Naive thymus-derived CD8-positive, alpha-beta T cell (primary cell): ENCODE measurements at places on chromosomes 13 and 19.

- DNase-seq: no peak
Measured at GRCh38 chr13:52112591-52112990, 16.3 kb downstream of the NEK5 start.

- no peak for DNase-seq
Measured at GRCh38 chr19:47495478-47496372, 11.7 kb upstream of the KPTN start.

- no peak for DNase-seq
Measured at GRCh38 chr19:22807061-22807835, 23.3 kb upstream of the ZNF99 start.

- DNase-seq: no peak
Measured at GRCh38 chr13:68745502-68745901, 1362.1 kb upstream of the ATXN8OS start.

DNA sequence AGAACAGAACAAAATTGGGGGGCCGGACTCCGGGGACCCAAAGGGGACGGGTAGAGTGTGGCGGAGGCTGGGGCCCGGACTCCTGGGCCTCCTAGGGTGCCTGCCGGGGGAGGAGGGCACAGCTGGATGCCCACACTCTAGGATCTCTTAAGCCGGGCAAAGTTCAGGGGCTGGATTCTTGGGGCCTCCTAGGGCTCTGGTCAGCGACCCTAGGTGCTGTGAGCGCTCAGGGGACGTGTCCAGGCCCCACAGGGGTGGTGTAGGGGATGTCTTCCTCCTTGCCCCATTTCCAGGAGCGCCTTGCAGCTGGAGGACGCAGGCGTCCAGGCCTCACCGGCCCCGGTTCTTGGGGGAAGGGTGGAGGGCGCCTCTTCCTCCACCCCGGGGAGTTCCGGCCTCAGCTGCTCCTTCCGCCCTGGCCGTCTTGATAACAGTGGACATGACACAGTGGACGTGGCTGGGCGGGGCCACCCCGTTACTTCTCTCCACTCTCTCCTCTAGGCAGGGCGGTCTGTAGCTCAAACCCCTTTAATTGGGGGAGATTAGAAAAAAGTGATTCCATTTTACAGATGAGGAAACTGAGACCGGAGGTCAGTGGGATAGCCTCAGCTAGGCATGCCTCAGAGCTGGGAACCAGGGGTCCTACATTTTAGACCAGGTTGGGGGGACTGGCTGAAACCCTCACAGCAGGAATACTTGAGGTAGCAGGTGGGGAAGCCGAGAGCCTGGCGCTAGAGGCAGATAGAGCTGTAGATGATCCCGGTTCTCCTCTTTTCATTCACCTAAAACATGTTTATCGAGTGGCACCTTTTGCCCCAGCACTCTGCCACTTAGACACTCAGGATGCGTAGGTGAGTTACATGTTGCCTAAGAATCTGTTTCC lies 705 bp downstream of the STXBP2 start:
- no peak for DNase-seq

- no peak for DNase-seq
Measured at GRCh38 chr13:108249150-108249549, 20.4 kb upstream of the TNFSF13B start.

DNA sequence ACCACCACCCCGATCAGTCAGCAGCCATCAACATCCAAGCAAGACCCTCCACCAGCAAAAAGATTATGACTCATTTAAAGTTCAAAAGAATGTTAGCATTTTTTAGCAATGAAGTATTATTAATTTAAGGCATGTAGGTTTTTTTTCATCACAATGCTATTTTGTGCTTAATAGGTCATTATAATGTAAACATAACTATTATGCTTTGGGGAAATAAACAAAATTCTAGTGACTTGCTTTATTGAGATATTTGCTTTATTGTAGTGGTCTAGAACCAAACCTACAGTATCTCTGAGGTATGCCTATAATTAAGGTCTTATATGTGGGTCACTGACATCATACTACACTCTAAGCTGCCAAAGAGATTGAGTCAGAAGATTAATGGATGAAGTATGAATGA lies 20.0 kb downstream of the KLF12 start:
- no peak for DNase-seq

GRCh38 chr19:2221250-2221831 lies 14.8 kb downstream of the PLEKHJ1 start:
- no peak for DNase-seq

DNA sequence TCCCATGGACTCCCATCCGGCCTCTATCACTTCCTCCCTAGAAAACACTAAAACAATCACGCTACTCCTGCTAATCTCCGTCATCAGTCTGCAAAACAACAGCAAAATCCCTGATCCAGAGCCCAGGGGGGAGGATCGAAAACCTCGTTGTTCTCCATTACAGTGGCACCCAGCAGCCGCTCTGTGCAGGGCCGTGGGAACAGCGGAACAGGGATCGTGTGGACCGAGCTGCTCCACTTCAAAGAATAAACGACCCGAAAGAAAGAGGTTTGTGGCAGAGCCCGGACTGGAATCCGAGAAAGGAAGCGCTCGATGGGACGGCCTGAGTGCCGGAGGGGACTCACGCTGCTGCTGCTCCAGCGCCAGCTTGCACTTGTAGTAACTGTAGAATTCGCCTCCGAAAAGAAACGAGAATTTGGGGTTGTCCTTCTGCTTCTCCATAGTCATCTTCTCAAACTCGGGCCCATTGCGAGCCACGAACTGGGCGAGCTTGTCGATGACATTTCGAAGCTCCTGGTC lies 652 bp downstream of the CHERP start:
- no peak for DNase-seq

DNA sequence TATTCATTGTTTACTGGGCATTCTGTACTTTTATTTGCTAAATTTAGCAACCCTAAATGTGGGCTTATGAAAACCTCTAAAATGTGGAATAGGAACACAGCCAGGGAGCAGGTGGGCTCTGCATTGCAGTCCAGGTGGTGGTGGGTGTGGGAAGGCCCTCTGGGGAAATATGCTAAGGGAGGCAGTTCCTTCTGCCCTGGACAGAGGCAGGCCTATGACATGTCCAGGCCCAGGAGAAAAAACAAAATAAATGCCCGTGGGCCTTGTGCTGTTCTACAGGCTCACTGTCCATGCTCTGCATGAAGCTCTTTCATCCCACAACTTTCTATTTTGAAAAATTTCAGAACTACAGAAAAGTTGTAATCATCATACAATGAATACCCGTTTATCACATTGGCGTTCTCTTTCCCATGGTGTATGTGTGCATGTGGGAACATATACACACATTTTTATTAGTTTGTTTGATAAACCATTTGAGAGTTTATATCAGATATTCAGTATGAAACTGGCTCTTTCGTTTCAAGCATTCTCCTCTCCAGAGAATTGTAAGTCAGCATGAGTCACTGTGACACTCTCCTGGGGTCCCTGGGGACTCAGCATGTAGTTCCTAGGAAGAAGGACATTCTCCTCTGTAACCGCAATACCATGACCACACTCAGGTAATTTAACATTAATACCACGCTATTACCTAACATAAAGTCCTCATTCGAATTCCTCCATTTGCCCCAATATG lies 505.3 kb downstream of the COG6 start:
- no peak for DNase-seq

- DNase-seq: no peak
Measured at GRCh38 chr19:33629826-33630375, 8.1 kb downstream of the CHST8 start.

DNA sequence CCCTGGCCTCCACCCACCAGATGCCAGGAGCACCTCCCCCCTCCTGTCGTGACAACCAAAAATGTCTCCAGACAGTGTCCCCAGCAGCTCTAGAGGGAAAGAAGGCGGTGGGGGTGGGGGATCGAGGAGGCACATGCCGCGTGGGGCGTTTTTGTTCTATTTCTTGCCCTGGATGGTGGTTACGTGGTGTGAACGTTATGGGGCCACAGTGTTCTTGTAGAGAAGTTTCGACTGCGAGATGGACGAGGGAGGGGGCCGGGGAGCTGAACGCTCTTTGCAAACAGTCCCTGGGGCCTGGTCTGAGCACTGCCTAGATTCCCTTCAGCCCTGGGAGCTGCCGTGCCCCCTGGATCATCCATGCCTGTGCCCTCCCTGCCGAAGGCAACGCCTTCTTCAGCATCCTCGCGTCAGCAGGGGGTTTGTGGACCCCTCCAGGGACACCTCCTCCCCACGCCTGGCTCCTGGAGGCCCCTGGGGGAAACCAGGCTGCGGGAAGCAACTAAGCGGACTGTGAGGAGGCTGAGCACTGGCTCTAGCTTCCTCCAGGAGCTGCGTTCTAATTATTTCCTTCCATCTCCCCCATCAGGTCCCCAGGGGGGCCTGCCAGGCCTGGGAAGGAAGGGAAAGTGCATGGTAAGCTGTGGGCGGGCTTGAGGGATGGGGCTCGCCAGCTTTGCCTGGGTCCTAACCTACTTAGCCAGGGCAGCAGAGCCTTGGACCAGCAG lies 131.5 kb downstream of the IER2 start:
- DNase-seq: no peak

DNA sequence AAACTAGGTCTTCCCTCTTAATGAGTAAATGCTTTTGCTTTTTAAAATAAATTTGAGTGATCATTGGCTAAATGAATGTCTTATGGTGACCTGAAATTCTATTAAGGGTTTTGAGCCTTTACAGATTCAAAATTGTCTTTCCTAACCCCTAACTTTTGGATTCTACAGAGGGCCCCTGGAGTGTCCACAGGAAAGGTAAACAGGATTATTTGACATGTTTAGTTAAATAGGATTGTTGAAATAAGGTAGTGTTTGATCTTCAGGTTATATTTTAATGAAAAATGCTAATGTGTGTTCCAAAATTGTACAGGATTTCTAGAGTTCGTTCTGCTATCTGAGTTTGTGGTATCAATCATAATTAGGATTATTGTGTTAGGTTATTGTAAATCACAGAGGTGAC lies 55.9 kb upstream of the GJB6 start:
- DNase-seq: no peak

DNA sequence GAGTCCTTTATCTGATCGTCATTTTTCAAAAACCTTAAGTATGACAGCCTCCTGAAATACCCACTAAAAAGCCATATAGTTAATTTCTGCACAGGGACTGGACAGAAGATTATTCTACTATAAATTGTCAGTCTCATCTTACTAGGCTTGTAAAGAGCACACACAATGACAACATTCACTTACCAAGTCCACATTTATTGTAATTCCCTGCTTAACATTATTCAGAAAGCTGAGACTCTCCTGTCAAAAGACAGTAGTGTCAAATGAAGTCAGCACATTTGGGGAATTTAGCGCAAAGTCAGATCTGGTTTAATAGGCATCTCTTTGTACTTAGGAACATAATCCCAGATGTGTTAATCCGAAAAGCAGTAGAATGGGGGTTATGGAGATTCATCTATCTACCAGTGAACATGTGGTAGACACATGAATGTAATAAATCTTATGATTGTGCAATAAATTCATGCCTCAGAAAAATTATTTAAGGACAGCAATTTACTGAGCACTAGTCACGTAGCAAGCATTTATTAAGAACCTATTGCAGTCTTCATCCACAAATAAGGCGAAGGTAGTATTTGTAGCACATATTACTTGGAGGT lies 224.6 kb upstream of the GPC6 start:
- DNase-seq: no peak

GRCh38 chr13:38637576-38637975 lies 49.3 kb upstream of the FREM2 start:
- no peak for DNase-seq

- no peak for DNase-seq
Measured at GRCh38 chr13:33218020-33218419, 67.5 kb downstream of the STARD13 start.

DNA sequence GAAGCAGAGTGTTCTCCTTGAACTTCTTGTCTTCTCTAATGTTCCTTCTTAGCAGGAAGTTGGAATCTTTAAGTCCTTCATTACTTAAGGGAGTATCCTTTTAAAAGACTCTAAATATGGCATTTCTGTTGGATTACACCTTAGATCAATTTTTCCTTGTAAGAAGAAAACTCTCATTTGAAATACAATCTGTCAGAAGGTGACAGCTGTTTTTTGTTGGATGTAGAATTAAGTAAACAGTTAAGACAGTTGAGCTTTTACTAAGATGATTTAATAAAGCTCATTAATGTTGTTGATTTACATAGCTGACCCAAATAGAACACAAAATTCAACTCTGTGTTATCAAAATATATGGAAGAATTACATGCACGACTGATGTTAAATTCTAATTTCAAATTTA lies 16.7 kb upstream of the MBNL2 start:
- DNase-seq: no peak

DNA sequence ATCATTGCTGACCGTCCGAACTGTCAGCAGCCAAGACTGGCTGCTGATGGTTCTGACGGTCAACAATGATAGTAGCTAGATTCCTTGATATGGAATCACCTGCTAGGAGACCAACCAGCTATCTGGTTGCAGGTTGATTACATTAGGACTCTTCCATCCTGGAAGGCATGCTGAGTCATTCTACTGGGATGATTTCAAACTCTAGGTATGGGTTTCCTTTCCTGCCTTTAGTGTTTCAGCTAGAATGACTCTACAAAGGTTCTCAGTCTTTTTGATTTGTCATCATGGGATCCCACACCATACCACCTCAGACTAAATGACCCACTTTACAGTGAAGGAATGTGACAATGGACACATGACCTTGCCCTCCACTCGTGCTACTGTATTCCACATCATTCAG lies 138.1 kb upstream of the KL start:
- DNase-seq: no peak

DNA sequence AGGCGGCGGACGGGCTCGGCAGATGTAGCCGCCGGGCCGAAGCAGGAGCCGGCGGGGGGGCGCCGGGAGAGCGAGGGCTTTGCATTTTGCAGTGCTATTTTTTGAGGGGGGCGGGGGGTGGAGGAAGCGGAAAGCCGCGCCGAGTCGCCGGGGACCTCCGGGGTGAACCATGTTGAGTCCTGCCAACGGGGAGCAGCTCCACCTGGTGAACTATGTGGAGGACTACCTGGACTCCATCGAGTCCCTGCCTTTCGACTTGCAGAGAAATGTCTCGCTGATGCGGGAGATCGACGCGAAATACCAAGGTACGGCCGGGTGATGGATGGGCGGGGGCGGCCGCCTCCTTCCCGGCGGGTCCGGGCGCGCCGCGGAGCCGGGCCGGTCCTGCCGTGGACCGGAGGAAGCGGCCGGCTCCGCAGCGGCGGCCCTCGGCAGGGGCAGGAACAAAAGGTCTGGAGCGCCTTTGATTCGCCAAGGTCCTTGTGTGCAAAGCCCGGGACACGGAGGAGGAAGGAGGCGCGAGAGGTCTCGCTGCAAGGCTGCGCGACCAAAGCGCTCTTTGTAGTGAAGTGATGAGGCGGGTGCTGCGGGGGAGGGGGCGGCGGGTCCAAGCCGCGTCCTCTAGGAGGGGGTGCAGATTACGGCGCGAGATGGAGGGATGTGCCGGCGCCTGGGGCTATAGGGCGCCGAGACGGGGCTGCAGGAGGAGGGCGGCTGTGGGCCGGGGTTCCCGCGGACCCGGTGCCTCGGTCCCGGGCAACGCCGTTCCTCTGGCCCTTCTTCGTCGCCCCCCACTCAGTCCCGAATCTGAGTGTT lies 689 bp downstream of the ING1 start:
- peak; percentile 76 for DNase-seq

DNA sequence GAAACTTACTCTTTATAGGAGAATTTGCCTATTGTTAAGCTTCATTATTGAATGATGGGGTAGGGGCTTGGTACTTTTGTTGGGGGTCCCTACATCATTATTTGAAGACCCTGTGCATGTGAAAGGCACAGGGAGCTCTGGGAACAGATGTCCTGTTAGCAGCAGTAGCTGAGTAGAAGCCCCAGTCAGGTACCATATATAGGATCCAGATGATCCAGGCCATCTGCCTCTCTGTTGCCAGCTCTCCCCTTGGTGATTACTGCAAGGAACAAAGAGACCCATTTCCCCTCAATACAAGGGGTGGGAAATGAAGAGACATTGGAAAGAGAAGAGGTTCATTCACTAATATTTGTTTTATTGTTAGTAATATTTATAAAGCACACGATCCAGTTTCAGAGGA lies 4.4 kb upstream of the MTMR6 start:
- DNase-seq: no peak
